ENCODE measurements at places on chromosomes 3 and 15.

DNA sequence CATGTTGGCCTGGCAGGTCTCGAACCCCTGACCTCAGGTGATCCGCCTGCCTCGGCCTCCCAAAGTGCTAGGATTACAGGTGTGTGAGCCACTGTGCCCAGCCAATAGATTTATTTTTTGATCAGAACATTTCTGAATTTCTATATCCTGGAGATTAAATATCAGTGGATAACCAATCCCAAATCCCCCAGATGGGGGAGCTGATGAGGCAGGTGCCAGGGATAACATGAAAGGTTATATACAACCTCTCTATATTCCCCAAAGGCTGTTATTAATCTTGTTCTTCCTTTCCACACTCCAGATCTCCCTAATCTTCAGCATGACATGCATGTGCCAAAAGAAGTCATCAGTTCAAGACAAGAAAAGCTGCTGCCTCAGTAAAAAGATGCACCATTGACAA, 112.3 kb downstream of the WDR76 start:
- DNase-seq: no peak

GRCh38 chr15:51816611-51817010, 12.8 kb upstream of the TMOD3 start:
- no peak for DNase-seq

DNA sequence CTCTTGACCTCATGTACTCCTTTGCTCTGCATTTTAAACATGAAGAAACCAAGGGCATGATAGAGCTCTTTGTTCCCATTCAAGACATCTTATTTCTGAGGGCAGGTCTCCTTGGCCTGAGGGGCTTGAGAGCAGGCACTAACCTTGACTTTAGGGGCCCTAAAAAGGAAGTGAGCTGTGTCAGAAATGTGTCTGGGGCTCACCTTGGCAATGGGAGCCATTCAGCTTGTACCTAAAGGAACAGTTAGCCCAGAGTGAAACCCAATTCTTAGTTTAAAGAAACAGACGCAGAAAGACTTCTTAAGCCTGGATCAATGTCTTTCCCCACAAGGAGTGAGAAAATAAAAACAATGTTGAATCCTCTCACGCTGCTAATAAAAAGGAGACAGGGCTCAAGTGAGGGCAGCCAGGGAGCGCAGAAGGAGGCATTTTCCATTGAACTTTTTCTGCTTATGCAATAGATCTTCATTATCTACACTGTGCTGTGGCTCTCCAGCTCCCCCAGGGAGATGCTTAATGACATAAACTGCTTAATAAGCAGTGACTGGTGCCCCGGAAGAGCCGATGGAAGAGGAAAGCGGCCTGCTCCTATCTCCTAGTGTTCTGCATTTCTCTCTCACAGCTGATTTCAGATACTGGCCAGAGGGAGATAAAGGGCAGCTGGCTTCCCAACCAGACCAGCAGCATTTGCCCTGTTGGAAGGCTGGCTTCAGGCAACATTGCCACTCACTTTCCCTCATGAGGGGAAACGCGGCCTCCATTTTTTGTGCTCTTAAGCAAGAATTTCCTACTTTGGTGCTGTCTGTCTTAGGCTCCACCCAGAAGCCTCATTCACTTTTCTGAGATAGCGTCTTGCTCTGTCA, 152.0 kb downstream of the OPA1 start:
- DNase-seq: no peak

DNA sequence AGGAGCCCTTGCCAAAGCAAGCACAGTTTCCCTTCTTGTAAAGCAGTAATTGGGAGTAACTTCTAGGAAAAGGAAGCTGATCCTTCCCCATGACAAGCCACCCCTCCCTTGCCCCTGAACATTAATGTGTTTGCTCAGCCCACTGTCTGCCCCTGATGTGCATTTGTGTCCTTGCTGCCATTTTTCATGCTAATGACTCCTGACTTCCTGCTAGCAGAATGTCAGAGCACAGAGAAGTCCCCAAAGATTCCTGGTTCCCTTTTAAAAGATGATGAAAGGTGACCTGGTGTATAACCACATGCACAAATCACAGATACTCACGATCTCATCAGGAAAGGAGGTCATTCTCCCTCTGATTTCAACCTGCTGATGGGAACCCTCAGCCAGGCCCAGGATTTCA, 44.2 kb upstream of the WNT5A start:
- DNase-seq: no peak

- DNase-seq: no peak
These were observed 35.4 kb downstream of the PCOLCE2 start for GRCh38 chr3:142853270-142854168.

GRCh38 chr3:159069091-159069490, 267.2 kb downstream of the MFSD1 start:
- no peak for DNase-seq

- no peak for DNase-seq
These were observed 192.5 kb downstream of the WNT5A start for GRCh38 chr3:55294557-55294956.

- no peak for DNase-seq
These were observed 124.8 kb downstream of the CTNNB1 start for GRCh38 chr3:41324156-41324475.

DNA sequence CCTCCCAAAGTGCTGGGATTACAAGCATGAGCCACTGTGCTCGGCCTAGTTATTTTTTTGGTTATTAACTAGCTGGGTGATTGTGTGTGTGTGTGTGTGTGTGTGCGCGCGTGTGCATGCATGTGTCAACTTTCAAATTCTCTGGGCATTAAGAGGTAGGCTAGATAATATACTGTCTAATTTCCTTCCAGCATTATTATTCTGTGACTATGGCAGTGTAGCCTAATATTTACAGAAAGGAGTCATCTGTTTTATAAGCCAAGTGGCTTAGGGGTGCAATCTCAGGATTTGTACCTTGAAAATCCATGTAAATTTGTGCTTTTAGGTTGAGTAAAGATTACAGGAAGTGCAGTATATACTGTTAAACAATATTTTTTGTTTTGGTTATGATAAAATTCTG, 85.1 kb upstream of the ZBTB20 start:
- no peak for DNase-seq

DNA sequence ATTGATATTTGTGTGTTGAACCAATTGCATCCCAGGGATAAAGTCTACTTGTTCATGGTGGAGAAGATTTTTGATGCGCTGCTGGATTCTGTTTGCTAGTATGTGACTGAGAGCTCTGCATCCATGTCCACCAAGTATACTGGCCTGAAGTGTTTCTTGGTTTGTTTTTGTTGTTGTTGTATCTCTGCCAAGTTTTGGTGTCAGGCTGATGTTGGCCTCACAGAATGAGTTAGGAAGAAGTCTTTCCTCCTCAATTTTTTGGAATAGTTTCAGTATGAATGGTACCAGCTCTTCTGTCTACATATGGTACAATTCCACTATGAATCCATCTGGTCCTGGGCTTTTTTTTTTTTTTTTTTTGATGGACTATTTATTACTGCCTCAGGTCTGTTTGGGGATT, 50.9 kb upstream of the OSTN start:
- no peak for DNase-seq

DNA sequence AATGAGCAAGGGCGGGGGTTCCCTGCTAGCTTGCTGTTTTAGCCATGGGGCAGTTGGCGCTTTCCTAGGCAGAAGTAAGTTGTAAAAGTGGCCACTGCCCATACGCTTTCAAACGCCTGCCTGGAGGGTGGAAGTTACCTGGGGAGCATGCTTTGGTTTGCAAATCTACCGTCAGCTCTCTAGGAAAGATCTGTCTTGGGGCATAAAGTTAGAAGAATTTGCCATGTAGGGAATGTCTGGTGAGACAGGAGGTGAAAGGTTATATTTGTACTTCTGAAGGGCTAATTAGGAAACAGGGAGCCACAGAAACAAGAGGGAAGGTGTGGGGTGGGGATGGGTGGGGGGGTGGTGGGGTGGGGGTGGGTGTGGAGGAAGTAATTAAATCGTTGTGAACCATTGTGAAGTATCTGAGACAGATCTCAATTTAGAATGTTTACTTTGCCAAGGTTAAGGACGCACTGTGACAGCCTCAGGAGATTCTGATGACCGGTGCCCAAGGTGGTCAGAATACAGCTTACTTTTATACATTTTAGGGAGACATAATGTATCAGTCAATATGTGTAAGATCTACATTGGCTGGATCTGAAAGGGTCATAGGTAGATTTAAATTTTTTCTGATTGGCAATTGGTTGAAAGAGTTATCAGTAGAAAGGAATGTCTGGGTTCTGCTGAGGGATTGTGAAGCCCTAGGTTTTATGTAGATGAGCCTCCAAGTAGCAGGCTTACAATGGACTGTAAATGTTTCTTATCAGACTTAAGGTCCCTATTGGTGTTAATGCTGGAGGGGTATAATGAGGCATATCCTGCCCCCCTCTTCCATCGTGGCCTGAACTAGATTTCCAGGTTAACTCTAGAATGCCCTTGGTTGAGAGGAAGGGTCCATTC, 62.0 kb upstream of the GCNT3 start:
- DNase-seq: no peak

DNA sequence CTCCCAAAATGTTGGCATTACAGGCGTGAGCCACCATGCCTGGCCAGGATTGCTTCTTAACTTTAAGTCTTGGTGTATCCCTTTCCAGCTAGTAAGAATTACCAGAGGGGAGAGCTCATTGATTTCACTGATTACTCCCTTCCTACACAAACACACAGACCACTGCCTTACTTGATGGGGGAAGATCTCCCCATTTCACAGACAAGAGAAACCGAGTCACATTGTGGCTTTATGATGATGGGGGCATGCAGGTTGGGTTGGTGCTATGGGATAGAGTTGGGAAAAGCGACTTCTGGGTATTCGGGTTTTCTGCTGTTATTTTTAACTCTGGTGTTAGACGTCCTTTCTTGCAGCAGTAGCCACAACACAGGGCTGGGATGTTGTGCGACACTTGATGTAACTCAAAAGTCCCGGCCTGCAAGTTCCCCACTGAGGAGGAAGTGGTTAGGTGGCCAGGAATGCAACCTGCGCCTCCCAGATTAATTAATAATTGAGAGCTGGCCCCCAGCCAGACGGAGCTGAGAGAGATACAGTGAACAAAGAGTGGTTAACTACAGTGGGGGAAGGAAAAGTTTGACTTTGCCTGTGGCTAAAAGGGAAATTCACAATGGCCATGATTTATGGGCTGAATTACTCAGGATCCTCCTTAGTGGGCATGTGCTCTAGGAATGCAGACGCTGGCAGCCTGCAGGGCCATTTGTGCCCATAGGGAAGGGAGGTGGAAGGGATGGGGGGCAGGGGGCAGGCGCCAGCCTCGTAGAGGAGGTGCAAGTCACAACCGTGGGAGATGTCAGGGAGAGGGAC, 63.6 kb downstream of the SMAD6 start:
- DNase-seq: no peak

GRCh38 chr3:194009892-194010533, 125.9 kb upstream of the HES1 start:
- DNase-seq: no peak

- DNase-seq: no peak
These were observed 27.3 kb downstream of the PARP16 start for GRCh38 chr15:65259367-65259797.

- no peak for DNase-seq
These were observed 48.8 kb downstream of the FBXO22 start for GRCh38 chr15:75952525-75952924.

- no peak for DNase-seq
These were observed 68.9 kb upstream of the ARL8B start for GRCh38 chr3:5053021-5053831.

DNA sequence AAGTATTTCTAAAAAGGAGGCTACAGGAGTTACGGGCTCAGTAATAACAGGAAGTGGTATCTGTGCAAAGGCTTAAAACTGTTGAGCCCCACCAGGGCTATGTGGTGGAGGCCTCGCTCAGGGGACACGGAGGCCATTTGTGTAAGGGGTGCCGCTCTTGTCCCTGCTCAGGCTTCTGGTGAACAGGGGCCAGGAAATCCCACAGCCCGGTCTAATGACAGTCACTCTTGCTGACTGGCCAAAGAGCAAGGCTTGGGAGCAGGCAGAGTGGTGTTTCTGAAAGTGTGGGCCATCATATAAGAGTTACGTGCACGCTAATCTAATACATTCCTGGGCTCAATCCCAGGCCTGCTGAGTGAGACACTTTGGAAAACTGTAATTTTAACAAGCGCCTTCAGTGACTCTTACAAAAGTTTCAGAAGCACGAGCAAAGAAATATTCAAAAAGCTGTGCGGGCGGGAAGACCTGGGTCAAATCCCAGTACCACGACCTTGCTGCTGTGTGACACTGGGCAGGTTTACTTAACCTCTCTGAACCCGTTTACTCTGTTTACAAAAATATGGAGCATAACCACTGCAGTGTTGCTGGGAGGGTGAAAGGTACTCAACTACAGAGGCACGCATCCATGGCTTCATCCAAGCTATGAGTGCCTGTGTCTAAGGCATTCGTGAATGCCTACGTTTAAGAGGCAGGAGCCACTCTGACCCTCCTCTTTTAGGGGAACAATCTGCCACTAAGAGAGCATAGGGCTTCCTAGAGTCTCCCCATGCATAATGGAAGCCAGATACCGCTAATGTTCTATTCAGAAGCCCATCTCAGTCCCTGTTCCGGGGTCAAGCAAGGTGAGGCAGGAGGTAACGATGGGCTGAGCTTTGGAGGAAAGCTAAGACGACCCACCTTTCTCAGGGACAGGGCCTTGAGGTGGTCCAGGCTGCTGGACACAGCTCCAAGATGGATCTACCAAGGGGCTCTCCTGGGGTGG, 2.0 kb downstream of the ATP10A start:
- DNase-seq: no peak

- no peak for DNase-seq
These were observed 26.4 kb downstream of the LARS2 start for GRCh38 chr3:45414823-45415222.

DNA sequence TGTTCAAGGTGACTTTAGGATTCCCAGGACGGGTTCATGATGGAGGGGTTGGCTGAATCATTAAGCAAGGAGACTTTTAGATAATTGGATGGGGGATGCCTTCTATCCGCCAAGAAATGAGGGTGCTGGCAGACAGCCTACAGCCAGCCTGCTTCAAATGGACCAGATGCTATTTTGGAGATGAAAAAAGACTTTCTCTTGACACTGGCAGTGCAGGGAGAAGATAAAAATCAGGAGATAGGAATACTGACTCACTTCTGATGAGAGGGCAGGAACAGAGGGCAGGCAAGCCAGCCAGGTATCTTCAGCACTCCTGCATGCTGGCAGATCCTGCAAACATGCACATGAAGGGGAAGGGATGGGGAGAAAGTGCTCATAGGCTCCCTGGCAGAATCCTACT, 7.7 kb upstream of the SYN2 start:
- DNase-seq: no peak

- DNase-seq: no peak
These were observed 449.1 kb downstream of the MFSD1 start for GRCh38 chr3:159250961-159251360.

Measured in stimulated activated CD8-positive, alpha-beta memory T cell treated with anti-CD3 and anti-CD28 coated beads, Interleukin-4, amount 100 ng/mL, for 1 hour (primary cell).